ENCODE measurements at places on chromosomes 3 and 15. TPM values are rescaled to one million over a fixed set of nuclear protein-coding genes. Genes with fewer than 3 reads are reported as not detected.
A peak's percentile ranks its signal among the peaks of the same experiment; 100 is the strongest.

DNA sequence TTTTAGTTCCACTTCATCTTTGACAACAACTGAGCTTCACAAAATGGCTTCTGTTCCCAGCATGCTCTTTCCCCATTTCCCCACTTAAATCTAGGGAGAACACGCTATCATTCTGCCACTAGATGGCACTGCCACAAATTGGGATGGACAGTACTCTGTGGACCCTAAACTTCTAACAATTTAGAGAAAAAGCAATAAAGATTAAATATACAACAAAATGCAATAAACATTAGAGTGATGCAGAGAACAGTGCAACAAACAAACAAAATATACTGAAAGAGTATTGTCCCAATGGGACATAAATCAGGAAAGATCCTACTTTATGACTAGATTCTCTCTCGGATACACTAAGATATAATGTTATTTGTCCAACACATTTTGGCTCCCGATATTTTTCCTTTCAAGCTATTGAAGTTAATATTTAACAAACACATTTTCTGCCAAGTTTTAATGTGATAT lies 169.7 kb upstream of the TMCO5A start:
- peak; percentile 29 for DNase-seq

- no peak for DNase-seq
Observed at GRCh38 chr3:182357928-182358327, 435.4 kb upstream of the ATP11B start.

HTR3E gene
- not detected for total RNA-seq

DNA sequence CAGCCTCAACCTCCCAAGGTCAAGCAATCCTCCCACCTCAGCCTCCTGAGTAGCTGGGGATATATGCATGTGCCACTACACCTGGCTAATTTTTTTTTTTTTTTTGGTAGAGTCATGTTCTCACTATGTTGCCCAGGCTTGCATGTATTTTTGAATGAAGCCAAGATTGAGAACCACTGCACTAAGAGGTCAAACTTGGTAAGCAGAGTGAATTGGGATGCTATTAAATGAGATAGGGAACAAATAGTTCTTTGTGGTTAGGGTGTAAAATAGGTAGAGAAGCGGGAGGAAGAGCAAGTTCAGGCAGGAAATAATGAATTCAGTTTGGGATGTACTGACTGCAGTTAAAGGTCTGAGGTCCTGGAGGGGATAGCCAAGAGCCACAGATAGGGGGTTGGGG lies 39.9 kb upstream of the PIAS1 start:
- no peak for DNase-seq

DNA sequence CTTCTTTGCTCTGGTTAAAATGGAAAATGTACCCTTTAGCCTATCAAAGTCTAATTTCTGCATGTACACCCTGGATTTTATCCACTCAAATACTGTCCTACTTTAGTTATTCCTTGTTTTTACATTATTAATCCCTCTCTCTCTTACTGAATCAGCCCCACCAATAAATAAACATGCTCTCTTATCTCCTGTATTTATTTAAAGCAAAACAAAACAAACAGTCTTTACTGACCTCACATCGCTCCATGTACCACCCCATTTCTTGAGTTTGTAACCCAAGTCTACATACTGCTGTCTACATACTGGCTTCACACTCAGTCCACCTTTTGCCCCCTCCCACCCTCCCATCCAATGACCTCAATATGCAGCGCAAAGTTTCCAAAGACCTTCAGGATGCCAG lies 113.3 kb upstream of the RORA start:
- no peak for DNase-seq

- peak; percentile 65 for DNase-seq
Observed at GRCh38 chr15:40930430-40931299, 1.5 kb downstream of the DLL4 start.

DNA sequence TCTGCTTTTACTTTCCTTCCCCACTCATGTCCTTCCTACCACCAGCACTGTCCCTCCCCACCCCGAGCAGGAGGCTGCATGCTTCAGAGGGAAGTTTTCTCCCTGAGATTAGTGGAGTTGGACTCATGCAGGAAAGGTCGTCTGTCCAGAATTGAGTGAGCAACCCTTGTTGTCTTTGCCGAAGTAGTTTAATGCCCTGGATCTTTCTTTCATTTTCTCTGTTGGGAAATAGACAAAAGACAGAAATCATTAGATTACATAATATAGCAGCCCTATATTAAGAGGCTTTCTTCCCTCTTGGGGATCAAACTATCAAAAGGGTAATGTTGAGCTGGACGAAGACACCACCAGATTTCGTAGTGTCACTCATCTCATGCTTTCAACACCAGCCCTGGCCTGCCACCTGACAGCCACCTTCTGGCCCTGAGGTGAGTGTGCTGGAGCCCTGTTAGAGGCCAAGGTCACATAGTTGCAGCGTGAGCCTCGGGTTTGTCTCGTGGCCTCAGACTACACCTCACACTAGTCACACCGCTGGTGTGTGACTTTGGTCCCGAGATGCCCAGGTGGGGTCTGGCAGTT lies 231.0 kb downstream of the ITPR1 start:
- no peak for DNase-seq

WDR93 gene
- total RNA-seq: 0.29 TPM

SI gene
- not detected for total RNA-seq

DNA sequence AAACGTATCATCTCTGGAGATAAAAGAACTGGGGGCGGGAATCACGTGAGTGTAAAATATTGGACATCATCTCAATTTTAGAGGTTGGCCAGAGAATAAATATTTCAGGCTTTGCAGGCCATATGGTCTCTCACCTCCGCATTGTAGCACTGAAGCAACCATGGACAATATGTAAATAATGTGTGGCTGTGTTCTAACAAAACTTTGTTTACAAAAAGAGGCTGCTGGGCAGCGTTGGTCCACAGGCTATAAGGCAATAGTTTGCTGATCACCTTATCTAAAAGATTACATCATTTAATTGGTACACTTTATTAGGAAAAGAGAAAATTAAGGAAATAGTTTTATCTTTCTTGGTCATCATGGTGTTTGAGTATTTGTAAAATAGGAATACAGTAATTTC lies 22.5 kb upstream of the SHC4 start:
- DNase-seq: no peak

DNA sequence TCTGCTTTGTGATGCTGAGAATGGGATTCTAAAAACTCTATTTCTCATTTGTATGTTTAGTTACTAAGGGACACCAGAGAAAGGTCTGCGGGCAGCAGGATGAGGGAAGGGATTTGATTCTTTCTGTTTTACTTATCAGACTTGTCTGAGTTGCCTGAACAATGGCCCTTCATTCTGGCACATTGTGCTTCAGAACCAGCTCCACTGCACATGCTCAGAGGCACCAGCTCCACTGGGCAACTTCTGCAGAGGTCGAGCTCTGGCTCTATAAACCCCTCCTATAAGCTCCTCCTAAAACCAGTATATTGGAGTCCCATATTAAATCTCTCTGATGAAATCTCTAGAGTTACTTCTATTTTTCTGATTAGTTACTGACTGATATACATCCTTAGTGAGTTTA lies 453.2 kb upstream of the CDIN1 start:
- no peak for DNase-seq

- no peak for DNase-seq
Observed at GRCh38 chr15:79539401-79539800, 107.3 kb downstream of the MINAR1 start.

- no peak for DNase-seq
Observed at GRCh38 chr15:31606194-31606669, 279.6 kb downstream of the KLF13 start.

- DNase-seq: no peak
Observed at GRCh38 chr15:89345248-89345647, 10.6 kb upstream of the POLG start.

- DNase-seq: no peak
Observed at GRCh38 chr3:57646723-57647122, 46.2 kb downstream of the DENND6A start.

DNA sequence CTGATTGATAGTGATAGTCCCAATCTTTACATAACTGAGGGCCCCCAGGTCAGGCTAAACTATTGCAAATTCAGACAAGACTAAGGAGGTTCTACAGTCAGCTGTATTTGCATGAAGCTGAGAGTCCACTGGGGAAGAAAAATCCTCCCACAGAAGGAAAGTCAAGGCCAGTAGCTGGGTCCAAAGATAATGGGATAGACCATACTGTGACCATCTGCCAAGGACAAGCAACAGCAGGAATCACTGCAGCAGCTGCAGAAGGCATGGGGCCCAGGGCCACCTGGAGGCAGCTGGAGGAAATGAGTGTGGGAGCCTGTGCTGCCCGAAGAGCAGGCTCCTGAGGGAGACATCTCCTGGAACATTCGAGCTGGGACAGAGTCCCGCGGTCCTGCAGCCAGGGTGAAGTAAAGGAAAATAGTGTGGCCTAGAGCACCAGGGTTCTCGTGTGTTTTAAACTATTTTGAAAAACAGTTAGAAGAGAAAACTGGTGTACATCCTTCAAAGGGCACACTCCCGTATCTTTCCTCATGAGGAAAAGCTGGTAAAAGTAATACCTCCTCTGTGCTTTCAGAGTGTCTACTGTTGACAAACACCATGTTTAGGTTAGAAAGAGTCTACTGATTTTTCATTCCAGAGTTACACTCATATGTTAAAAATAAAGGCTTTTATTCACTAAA lies 13.2 kb upstream of the TMEM212 start:
- DNase-seq: no peak

DNA sequence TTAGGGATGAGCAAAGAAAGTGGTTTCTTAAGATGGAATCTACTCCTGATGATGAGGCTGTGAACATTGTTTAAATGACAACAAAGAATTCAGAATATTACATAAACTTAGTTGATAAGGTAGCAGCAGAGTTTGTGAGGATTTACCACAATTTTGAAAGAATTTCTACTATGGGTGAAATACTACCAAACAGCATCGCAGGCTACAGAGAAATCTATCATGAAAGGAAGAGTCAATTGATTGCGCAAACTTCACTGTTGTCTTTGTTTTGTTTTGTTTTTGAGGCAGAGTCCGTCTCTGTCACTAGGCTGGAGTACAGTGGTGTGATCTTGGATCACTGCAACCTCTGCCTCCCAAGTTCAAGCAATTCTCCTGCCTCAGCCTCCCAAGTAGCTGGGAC lies 107.4 kb upstream of the SLC6A6 start:
- DNase-seq: no peak

GOLGA8O gene
- total RNA-seq: 1.2 TPM

- no peak for DNase-seq
Observed at GRCh38 chr3:9777694-9778021, 7.9 kb upstream of the CAMK1 start.

- no peak for DNase-seq
Observed at GRCh38 chr3:150090877-150091276, 120.2 kb upstream of the PFN2 start.

A4GNT gene
- not detected for total RNA-seq

CCDC191 gene
- 52.5 TPM for total RNA-seq

- DNase-seq: no peak
Observed at GRCh38 chr15:47652844-47653243, 64.5 kb upstream of the SEMA6D start.

GOLGA8T gene
- total RNA-seq: not detected

GRCh38 chr3:129614435-129614834 lies 8.0 kb upstream of the PLXND1 start:
- DNase-seq: no peak

DNA sequence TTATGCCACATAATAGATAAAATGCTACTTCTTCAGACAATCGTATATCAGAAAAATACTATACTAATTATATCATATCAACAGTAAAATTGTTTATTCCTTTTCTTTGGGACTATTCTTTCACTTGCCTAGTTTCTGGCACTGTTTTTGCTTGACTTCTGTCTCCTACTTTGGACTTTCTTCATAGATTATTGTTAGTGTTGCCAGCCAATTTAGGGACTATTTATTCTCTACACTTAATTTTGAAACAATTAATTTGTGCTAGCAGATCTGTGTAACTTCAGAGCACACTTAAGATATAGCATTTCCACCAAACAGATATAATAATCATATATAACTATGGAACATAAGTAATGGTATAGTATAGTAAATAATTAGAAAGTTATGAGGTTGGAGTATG lies 305.6 kb downstream of the CADM2 start:
- DNase-seq: no peak

- no peak for DNase-seq
Observed at GRCh38 chr15:49462232-49462844, 39.3 kb downstream of the FGF7 start.

DNA sequence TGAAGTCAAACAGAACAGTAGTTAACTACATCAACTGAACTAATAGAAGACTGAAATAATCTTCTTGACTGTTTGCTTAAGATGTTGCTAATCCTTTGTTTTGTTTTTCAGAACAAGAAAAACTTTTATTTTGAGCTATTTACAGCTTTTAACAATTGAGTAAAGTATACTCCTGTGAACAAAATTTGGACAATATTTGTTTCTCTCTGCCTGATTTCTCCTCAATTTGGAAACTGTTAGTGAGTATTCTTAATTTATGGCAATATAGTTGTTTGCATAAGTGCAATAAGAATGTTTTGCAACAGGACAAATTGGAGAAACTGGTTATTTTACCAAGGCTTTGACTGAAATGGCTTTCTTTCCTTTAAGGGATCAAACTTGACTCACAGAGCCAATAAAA lies 36.5 kb upstream of the ENTPD3 start:
- no peak for DNase-seq

- DNase-seq: no peak
Observed at GRCh38 chr3:154095832-154096421, 25.3 kb upstream of the ARHGEF26 start.
